ENCODE measurements at places on chromosomes 16 and 17. TPM values are rescaled to one million over a fixed set of nuclear protein-coding genes. Genes with fewer than 3 reads are reported as not detected.

Gene HBA1
- total RNA-seq: not detected

Gene ZNHIT3
- total RNA-seq: 48.4 TPM

Gene SLC13A2
- total RNA-seq: not detected

Gene GLTPD2
- not detected for total RNA-seq

Gene ALDH3A1
- not detected for total RNA-seq

Gene NDRG4
- total RNA-seq: 4.1 TPM

Gene GRB7
- total RNA-seq: 0.61 TPM

DNA sequence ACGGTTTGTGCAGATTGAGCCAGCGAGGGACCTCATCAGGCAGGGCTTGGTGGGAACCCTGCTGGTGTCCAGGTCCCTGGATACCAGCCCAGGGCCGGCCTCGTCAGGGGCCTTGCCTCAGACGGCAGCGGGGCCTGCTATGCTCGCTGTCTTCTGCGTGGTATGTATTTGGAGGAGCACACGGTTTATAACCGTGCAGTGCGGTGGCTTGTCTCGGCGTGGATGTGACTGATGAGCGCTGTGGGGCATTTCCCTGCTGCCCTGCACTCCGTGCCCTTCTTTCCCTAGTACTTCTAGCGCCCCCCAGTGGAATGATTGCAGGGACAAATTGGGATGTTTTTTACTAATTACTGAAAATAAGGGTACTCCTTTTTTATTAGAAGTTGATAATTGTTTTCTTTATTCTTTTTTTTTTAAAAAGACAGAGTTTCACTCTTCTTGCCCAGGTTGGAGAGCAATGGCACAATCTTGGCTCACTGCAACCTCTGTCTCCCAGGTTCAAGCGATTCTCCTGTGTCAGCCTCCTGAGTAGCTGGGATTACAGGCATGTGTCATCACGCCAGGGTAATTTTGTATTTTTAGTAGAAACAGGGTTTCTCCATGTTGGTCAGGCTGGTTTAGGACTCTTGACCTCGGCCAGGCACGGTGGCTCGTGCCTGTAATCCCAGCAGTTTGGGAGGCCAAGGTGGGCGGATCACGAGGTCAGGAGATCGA, 15.3 kb downstream of the TBCD start:
- no peak overlapping the region for H3K27ac ChIP-seq
- peaks cover 19% of the 10 kb centered on the region for H3K36me3 ChIP-seq
- no peaks in the 10 kb centered on the region for H3K27me3 ChIP-seq
- no peak overlapping the region for H3K4me3 ChIP-seq

DNA sequence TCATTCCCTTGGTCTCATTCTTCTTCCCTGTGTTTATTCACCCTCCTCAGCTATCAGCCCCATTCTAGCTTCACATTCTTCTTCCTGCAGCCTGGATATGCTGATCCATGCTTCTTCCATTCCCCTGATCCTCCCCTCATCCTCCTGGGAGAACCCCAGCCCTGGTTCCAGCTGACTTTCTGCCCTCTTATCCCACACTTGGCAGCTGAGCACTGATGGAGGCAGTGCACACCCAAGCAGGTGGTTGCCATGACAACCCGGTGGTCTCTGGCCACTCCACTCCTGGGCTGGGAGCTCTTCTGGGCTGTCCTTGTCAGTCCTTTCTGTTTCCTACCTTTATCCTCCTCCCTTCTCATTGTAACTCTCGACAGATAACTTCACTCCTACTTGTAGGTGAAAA, 16.7 kb upstream of the TUBG2 start:
- H3K27ac ChIP-seq: no peak overlapping the region
- H3K4me3 ChIP-seq: no peak overlapping the region
- no peak for DNase-seq
- peaks cover 2% of the 10 kb centered on the region for H3K4me1 ChIP-seq
- no peaks in the 10 kb centered on the region for H3K36me3 ChIP-seq
- peaks cover 23% of the 10 kb centered on the region for H3K27me3 ChIP-seq

GRCh38 chr16:82758406-82758805, 131.6 kb downstream of the CDH13 start:
- no peaks in the 10 kb centered on the region for H3K36me3 ChIP-seq
- H3K27me3 ChIP-seq: peaks cover 2% of the 10 kb centered on the region
- no peak overlapping the region for H3K27ac ChIP-seq
- DNase-seq: no peak
- no peak overlapping the region for H3K4me3 ChIP-seq
- H3K4me1 ChIP-seq: peaks cover 7% of the 10 kb centered on the region

- DNase-seq: no peak
- peaks cover 6% of the 10 kb centered on the region for H3K36me3 ChIP-seq
- peaks cover 14% of the 10 kb centered on the region for H3K4me1 ChIP-seq
- no peak overlapping the region for H3K27ac ChIP-seq
- H3K4me3 ChIP-seq: no peak overlapping the region
These were observed 14.5 kb upstream of the RPL13 start for GRCh38 chr16:89545831-89546574.

- peaks cover 16% of the 10 kb centered on the region for H3K27me3 ChIP-seq
- no peak for DNase-seq
- H3K27ac ChIP-seq: no peak overlapping the region
- no peak overlapping the region for H3K4me3 ChIP-seq
- H3K36me3 ChIP-seq: peaks cover 2% of the 10 kb centered on the region
These were observed 22.3 kb downstream of the RTN4RL1 start for GRCh38 chr17:2002767-2003329.

- peak overlapping the region; percentile 70 for H3K4me3 ChIP-seq
- peak overlapping the region; percentile 75 for H3K27ac ChIP-seq
- peaks cover 15% of the 10 kb centered on the region for H3K27me3 ChIP-seq
These were observed 143.9 kb downstream of the ANKFN1 start for GRCh38 chr17:56297184-56297583.

- H3K36me3 ChIP-seq: no peaks in the 10 kb centered on the region
- no peak overlapping the region for H3K4me3 ChIP-seq
- DNase-seq: no peak
- H3K4me1 ChIP-seq: peaks cover 7% of the 10 kb centered on the region
- peaks cover 3% of the 10 kb centered on the region for H3K27me3 ChIP-seq
These were observed 1.3 kb upstream of the MRTFB start for GRCh38 chr16:14069818-14070217.

GRCh38 chr16:72854267-72854959, 193.5 kb downstream of the ZFHX3 start:
- peaks cover 29% of the 10 kb centered on the region for H3K4me1 ChIP-seq
- peaks cover 46% of the 10 kb centered on the region for H3K27me3 ChIP-seq
- no peaks in the 10 kb centered on the region for H3K36me3 ChIP-seq
- DNase-seq: no peak
- no peak overlapping the region for H3K4me3 ChIP-seq
- no peak overlapping the region for H3K27ac ChIP-seq

DNA sequence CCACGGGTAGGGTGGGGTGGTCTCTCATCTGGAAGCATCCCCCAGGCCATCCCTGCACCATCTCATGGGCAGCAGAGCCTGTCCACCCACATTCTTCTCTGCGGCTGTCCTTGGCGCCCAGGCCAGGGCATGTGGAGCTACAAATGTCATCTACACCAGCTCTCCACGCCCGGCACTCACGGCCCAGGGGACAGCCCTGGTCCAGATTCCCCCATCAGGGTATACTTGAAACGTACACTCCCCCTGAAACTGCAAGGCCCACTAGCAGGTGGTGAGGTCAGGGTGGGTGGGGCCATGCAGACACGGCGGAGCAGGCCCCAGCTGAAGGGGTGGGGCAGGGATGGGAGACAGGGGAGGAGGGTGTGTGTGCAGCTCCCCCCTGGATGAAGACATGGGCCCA, 3.2 kb upstream of the SOX8 start:
- no peak overlapping the region for H3K27ac ChIP-seq
- peaks cover 23% of the 10 kb centered on the region for H3K27me3 ChIP-seq
- H3K4me3 ChIP-seq: no peak overlapping the region
- DNase-seq: no peak

DNA sequence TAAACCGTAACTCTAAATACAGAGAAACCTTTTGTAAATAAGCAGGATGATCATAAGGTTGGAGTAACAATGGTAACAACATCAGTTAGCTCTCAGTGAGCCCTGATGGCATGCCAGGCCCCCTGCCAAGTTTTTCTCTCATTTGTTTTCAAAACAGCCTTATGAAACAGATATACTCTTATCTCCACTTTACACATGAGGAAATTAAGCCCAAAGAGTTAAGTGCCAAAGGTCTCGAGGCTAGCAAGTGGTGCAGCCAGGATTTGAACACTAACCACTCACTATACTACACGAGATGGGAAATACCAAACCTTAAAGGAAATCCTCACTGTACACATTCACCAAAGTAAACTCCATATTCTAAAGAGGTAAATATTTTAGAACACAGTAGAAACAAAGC, 15.0 kb downstream of the USP31 start:
- no peak overlapping the region for H3K4me3 ChIP-seq
- no peak overlapping the region for H3K27ac ChIP-seq
- H3K27me3 ChIP-seq: peaks cover 2% of the 10 kb centered on the region
- peaks cover 5% of the 10 kb centered on the region for H3K4me1 ChIP-seq
- DNase-seq: no peak

- no peak overlapping the region for H3K4me3 ChIP-seq
- peaks cover 60% of the 10 kb centered on the region for H3K27me3 ChIP-seq
- H3K4me1 ChIP-seq: peaks cover 10% of the 10 kb centered on the region
These were observed 3.0 kb upstream of the BAHCC1 start for GRCh38 chr17:81391936-81392908.

GRCh38 chr16:49531931-49532840, 158.6 kb downstream of the C16orf78 start:
- H3K36me3 ChIP-seq: no peaks in the 10 kb centered on the region
- H3K27ac ChIP-seq: no peak overlapping the region
- H3K4me3 ChIP-seq: no peak overlapping the region
- no peaks in the 10 kb centered on the region for H3K27me3 ChIP-seq
- DNase-seq: no peak

DNA sequence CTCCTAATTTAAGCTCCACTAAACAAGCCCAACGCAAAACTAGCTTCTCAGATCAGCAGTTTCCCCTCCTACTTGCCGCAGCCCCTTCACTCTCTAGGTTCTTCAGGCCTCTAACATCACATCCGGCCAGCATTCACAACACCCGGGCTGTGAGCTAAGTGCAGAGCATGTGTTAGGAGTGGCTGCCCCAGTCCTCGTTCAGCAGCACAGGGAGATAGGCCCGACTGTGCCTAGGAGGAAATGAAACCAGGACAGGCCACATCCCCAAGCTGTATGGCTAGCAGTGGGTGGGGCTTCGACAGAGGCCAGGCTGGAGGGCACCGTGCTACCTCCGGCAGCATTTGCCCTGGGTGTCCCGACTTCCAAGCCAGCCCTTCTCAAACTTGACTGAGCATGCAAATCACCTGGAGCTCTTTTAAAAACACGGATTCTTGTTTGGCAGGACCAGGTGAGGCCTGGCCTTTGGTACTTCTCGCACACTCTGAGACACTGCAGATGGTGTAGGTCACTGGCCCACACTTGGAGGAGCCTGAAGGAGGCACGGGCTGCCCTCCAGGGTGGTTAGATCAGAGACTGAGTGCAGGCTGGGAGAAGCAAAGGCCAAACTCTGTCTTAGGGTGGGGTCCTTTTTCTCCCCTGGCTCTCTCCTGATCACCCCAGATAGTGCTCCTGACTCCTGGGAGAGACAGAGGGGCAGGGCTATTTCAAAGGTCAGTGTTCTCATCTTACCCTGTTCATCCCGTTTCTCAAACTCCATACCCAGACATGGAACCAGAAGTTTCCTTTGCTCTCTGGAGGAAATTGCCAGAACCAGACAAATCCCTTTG, 202.0 kb downstream of the C16orf78 start:
- H3K27me3 ChIP-seq: no peaks in the 10 kb centered on the region
- no peak overlapping the region for H3K27ac ChIP-seq
- no peaks in the 10 kb centered on the region for H3K36me3 ChIP-seq
- no peak for DNase-seq
- no peaks in the 10 kb centered on the region for H3K4me1 ChIP-seq
- H3K4me3 ChIP-seq: no peak overlapping the region

GRCh38 chr17:3966720-3967363, 2.6 kb upstream of the ATP2A3 start:
- H3K27ac ChIP-seq: no peak overlapping the region
- peaks cover 11% of the 10 kb centered on the region for H3K36me3 ChIP-seq
- DNase-seq: no peak
- peaks cover 27% of the 10 kb centered on the region for H3K4me1 ChIP-seq

GRCh38 chr16:24685539-24686432, 43.7 kb upstream of the TNRC6A start:
- H3K4me1 ChIP-seq: peaks cover 2% of the 10 kb centered on the region
- peaks cover 5% of the 10 kb centered on the region for H3K27me3 ChIP-seq
- no peaks in the 10 kb centered on the region for H3K36me3 ChIP-seq

DNA sequence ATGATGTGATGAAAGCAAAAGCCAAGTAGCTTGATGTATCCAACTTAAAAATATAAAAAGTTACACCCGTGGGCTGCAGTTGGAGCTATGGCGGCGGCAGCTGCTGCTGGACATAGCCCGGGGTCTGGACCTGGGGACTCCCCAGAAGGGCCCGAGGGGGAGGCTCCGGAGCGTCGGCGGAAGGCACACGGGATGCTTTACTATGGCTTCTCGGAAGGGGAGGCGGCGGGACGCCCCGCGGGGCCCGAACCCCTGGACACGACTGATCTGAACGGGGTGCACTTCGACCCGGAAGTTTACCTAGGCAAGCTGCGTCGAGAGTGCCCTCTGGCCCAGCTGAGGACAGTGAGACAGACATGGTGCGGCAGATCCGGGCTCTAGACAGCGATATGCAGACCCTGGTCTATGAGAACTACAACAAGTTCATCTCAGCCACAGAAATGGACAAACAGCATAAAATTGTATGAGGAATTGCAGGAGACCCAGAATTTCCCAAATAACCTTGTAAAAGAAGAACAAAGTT, 109.5 kb upstream of the EEF2KMT start:
- H3K4me1 ChIP-seq: no peaks in the 10 kb centered on the region
- DNase-seq: no peak
- H3K36me3 ChIP-seq: no peaks in the 10 kb centered on the region
- H3K4me3 ChIP-seq: no peak overlapping the region

GRCh38 chr17:37791447-37792399, 46.9 kb upstream of the HNF1B start:
- DNase-seq: no peak
- H3K36me3 ChIP-seq: no peaks in the 10 kb centered on the region
- H3K27me3 ChIP-seq: peaks cover 19% of the 10 kb centered on the region
- H3K4me3 ChIP-seq: no peak overlapping the region

GRCh38 chr17:47978324-47978723, 7.4 kb downstream of the CDK5RAP3 start:
- no peak overlapping the region for H3K27ac ChIP-seq
- H3K4me3 ChIP-seq: no peak overlapping the region
- peaks cover 26% of the 10 kb centered on the region for H3K4me1 ChIP-seq
- DNase-seq: peak; percentile 65
- H3K27me3 ChIP-seq: no peaks in the 10 kb centered on the region
- peaks cover 28% of the 10 kb centered on the region for H3K36me3 ChIP-seq

GRCh38 chr16:73176577-73177013, 128.7 kb upstream of the ZFHX3 start:
- DNase-seq: no peak
- H3K27ac ChIP-seq: no peak overlapping the region
- peaks cover 4% of the 10 kb centered on the region for H3K27me3 ChIP-seq
- H3K4me1 ChIP-seq: no peaks in the 10 kb centered on the region
- no peaks in the 10 kb centered on the region for H3K36me3 ChIP-seq

DNA sequence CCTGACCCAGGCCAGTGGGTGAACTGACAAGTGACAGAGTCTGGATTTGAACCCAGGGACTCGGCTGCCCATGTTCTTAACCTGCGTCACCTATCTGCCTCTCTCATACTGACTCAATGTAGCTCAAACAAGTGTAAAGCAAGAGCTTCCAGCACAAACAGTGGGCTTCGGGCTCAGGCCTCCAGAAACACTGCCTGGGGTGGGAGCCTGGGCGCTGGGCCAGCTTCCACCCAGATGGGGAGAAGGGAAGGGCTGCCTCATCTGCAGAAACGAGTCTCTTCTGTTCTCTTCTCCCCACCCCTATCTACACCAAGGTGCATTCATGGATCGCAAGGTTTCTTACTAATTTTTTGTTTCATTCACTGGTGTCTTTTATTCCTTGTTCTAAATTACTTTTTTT, 1.3 kb downstream of the CDRT4 start:
- DNase-seq: no peak
- no peak overlapping the region for H3K4me3 ChIP-seq
- no peaks in the 10 kb centered on the region for H3K4me1 ChIP-seq
- peaks cover 4% of the 10 kb centered on the region for H3K36me3 ChIP-seq

All from activated naive CD8-positive, alpha-beta T cell treated with anti-CD3 and anti-CD28 coated beads, Interleukin-2, amount 10 ng/mL, durations not matched to agents 7 days and 5 days (primary cell).